Effector CD8-positive, alpha-beta T cell (primary cell): ENCODE measurements at places on chromosomes 1 and 21.

DNA sequence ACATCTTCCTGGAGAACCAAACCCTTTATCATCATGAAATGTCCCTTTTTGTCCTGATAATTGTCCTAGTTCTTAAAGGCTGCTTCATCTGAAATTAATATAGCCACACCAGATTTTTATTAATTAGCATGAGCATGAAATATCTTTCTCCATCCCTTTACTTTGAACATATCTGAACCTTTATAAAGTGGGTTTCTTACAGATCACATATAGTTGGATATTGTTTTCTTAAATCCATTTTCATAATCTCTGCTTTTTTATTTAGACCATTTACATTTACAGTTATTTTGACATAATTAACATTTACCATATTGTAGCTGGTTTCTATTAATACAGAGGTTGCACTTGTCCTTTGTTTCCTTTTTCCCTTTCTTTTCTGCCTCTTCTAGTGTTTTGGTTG is 17.2 kb downstream of the SHCBP1L start:
- no peak for DNase-seq

- no peak for DNase-seq
These were observed at the start of gene DRAXIN for GRCh38 chr1:11691302-11691914. DRAXIN (plus strand) TSS chr1:11691710; CDS start chr1:11706259, 14,549 bp downstream.

- DNase-seq: no peak
These were observed 50.0 kb downstream of the MRPL37 start for GRCh38 chr1:54249819-54250435.

DNA sequence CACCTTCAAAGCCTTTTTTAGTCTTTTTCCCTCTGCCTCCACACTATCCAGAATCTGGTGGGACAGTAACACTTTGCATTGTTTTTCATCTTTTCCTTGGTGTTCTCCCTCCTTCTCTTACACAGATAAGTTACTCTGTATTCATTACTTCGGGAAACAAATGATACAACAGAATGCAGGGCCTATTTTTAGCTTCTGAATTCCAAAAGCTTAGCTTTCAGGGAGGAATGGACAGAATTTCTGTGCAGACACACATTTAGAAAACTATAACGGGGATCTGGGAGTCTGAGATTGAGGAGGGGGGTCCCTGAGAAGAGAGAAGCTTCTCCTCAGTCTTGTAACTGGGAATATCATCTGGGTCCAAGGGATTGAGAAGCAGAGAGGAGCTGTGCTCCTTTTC is 3.5 kb upstream of the STK40 start:
- DNase-seq: no peak

GRCh38 chr1:115499253-115499652 is 142.5 kb upstream of the VANGL1 start:
- no peak for DNase-seq
